ENCODE measurements at places on chromosomes 2 and 18.

DNA sequence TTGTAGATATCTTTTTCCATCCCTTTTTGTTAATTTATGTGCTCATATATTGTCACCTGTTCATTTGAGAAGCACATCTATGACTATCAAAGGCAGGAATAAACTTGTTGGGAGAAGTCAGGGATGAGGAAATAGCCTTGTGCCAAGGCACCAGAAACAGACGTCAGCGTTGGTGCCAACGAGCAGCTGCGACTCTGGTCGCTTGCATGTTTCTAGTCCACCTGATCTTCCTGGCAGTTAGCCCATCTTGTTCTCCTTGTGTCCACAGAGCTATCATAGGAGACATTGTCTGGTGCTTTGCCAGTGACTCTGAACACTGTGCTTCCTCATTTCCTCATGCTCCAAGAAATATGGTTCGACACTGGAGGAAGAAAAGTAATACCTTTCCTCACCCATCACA lies 374.4 kb downstream of the PTPRM start:
- no peak for DNase-seq

- DNase-seq: no peak
Observed at GRCh38 chr2:63012541-63012940, 38.1 kb upstream of the OTX1 start.

DNA sequence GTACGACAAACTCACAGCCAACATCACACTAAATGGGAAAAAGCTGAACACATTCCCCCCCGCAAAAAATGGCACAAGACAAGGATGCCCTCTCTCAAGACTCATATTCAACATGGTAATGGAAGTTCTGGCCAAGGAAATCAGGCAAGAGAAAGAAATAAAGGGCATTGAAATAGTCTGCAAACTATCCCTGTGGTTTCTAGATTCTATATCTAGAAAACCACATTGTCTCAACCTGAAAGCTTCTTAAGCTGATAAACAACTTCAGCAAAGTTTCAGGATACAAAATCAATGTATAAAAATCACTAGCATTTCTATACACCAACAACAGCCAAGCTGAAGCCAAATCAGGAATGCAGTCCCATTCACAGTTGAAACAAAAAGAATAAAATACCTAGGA lies 294.6 kb upstream of the CYP26B1 start:
- DNase-seq: peak; percentile 3

DNA sequence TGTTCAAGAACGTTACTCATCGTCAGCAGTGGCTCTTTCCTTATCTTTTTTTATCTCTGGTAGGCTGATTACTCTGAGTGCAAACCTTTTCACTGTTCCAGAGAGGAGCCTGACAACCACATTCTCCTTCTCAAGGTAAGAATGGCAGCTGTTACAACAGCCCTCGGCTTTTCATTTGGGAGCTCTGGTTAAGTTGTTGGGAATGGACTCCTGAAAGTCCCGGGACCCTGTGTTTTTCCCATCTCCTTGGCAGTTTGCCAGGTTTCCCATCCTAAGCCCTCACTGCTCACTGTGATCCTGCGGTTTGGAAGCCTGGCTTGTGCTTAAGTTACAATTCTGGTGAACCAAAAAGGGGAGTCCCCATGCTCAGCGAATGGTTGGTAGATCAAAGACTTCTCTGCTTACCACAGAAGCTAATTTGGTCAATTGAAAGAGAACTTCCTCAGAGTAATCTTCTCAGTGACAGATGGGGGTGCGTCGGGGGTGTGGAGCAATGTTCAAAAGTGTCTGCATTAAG lies 122.3 kb downstream of the LYPD6B start:
- DNase-seq: peak; percentile 16

GRCh38 chr2:84879584-84880394 lies 1.1 kb downstream of the TRABD2A start:
- DNase-seq: peak; percentile 32

DNA sequence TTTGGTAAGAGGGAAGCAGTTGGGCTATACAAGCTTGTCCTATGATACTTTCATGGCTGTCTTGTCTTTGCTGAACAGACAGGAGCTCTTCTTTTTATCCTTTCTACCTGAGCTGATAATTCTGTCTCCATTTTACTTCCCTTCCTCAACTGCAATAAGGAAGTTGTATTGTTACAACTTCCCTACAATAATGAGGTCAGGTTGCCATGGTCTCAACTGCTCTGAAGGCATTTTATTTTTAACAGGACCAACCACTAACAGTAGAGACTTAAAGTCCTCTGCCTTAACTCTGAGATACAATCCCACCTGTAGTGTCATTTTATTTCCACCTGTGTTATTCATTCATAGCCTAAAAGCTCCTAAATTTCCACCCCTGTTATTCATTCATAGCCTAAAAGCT lies 118.6 kb upstream of the PGAP1 start:
- no peak for DNase-seq

GRCh38 chr2:207473049-207473930 lies 56.5 kb upstream of the CREB1 start:
- peak; percentile 69 for DNase-seq

DNA sequence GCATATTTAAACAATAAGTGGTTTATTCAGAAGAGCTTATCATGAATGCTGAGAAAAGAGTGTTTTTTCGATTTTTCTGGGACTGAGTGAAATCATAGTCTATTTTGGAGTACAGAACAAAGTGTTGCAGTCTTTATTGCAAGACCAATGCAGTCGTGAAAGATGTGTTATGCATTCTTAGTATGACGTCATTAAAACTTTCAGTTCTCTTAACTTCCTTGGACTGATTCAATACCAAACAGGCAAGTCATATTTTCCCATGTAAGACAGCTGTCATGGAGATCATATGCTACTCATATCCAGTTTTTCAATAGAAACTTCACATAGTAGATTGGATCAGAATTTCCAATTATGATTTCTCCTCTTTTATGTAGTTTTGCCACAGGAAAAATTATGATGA lies 92.6 kb downstream of the RIT2 start:
- DNase-seq: no peak

DNA sequence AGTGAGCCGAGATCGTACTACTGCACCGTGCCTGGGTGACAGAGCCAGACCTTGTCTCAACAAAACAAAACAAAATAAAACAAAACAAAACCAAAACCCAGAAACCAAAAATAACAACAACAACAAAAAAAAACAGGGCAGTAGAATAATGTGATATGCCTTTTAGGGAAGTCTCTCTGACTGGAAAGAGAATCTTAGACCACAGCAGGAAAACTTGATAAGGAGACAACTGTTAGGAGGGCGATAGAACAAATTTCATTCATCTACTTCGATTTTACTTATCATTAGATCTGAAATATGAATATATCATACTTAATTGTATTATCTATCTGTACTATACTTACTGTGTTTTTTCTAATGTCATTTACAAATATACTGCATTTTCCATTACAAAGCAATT lies 109.0 kb upstream of the CNTNAP5 start:
- no peak for DNase-seq

DNA sequence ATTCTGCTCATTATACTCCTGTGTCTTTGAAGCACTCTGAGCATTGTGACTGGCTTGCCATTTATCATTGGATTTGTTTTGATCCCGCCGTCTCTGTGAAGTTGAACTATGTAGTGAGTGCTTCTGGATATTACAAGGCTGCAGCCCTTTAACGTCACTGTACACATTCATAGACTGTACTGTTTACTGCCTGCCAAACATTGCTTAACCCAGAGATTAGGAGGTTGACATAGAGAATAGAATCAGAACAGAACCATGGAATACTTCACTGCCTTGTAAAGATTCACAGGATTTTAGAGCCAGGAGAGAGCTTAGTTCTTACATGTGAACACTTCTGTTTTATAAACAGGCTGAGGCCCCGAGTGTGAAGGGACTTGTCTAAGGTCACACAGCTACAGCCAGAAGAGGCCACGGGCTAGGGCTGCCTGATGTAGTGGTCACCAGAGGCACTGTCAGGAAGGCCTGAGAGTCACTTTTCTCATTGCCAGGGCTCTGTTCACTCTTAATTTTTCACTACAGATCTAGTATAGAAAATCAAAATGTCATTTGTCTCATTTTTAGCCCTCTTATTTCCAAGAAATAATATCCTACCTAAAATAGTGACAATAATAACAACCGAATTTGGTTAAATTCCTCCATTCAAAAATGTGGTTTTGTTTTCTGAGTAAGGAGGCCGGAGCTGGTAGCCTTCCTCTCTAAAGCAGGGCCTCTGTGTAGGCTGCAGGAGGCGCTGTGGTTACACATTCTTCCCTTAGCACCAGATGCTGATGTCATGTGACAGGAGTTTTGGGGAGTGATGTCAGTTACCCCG lies 87.9 kb downstream of the UGGT1 start:
- peak; percentile 53 for DNase-seq

- no peak for DNase-seq
Observed at GRCh38 chr2:170216981-170217380, 39.0 kb downstream of the MYO3B start.
